ENCODE measurements at places on chromosomes 5 and 9.

GRCh38 chr5:2207416-2208238 lies 324.9 kb upstream of the IRX4 start:
- no peak for DNase-seq

DNA sequence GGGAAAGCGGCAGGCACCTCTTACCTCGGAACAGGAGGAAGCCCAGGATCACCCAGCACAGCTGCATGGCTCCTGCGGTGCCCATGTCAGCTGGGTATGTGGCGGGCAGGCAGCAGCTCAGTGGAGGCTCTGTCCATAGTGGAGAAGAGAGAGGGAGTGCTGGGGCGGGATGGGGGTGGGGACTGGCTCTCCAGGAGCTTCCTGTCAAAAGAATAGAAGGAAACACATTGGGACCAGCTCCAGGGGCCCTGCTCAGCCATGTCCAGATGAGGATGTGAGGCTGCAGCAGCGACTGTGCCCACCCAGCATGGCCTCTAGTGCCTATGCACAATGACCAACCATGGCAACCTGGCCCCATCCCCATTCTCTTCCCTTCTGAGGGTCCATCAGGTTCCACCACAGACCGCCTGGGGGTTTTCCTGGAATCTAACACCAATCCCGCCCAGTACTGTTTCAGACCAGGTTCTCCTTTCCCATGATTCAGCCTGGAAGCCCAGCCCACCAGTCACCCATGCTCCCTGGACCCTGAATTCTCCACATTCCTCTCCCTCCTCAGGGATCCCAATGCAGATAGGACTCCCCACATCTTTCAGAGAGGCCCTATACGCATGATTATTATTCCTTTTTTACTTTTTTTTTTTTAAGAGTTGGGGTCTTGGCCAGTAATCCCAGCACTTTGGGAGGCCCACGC lies at the start of gene ECSCR:
Gene ECSCR (minus strand): TSS at position 158 of the 691 bp plus-strand sequence. CDS start 73 bp downstream, at position 85.
- DNase-seq, result no peak

- DNase-seq, result no peak
These were observed 67.1 kb upstream of the GGTA1 start for GRCh38 chr9:121566481-121567465.

DNA sequence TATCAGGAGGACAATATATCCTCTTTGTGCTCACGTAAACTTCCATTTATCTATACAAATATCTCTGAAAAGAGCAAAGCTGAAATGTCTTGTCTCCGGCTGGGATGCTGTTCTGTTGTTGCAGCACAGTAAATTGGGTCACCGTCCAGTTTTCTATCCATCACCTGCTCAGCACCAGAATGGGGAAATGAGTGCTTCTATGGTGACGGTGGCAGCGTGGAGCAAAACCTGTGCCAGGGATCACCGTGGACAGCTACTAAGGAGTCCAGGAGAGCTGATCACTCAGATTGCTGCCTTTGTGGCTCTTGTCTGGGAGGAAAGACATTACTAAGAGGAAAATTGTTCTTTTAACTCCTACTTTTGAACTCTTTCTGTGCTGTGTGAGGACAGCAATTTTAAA lies 531.6 kb downstream of the PSAT1 start:
- no peak for DNase-seq

DNA sequence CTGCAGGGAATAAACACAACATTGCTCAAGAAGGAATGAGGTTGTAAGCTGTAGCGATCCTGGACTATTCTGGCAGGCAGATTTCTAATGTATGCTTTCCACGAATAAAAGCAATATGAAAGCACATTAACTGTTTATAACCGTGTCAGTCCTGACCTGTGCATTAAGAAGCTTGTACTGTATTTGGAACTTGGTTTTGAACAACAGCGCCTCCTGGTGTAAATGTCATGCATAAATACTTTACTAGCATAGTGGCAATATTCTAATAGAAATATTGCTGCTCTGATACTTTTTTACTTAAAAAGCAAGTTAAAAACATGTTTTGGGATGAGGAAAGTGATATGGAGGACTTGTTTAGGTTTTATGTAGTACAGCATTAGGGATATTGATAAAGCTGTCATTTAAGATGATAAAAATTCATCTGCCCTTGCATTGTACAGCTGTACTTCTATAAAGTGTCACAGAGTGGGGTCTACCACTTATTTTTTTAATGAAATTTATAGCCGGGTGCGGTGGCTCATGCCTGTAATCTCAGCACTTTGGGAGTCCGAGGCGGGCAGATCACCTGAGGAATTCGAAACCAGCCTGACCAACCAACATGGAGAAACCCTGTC lies 70.7 kb upstream of the GNE start:
- DNase-seq, result no peak

DNA sequence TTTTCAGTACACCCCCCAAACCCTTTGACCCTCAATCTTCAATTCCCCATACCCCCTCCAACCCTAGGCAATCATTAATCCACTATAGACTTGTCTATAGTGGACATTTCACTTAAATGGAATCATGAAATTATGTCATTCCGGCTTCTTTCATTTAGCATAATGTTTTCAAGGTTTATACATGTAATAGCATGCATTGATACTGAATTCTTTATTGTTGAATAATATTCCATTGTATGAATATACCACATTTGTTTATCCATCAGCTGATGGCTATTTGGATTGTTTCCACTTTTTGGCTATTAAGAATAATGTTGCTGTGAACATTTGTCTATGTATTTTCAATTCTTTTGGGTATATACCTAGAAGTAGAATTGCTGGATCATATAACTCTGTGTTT lies 238.8 kb downstream of the PDE4D start:
- no peak for DNase-seq

GRCh38 chr9:2966565-2967300 lies 122.8 kb upstream of the PUM3 start:
- DNase-seq, result no peak

GRCh38 chr5:67536866-67537265 lies 340.3 kb upstream of the CD180 start:
- DNase-seq, result no peak

- DNase-seq, result no peak
These were observed 1007.1 kb upstream of the ACO1 start for GRCh38 chr9:31377358-31377757.

GRCh38 chr5:78127875-78128274 lies 166.6 kb downstream of the AP3B1 start:
- DNase-seq, result no peak

DNA sequence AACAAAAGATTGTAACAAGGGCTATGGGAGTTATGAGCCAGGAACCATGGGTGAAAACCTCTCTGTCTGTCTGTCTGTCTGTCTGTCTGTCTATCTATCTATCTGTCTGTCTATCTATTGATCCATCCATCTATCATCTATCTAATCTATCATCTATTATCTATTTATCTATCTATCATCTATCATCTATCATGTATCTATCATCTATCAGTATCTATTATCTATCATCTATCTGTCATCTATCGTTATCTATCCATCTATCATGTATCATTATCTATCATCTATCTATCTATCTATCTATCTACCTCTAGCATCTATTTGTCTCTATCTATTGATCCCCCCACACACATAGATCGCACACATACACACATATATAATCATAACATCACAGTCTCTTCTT lies 112.9 kb downstream of the INSYN2B start:
- no peak for DNase-seq

GRCh38 chr5:143404416-143405062 lies 1.1 kb upstream of the NR3C1 start:
- peak; percentile 55 for DNase-seq

DNA sequence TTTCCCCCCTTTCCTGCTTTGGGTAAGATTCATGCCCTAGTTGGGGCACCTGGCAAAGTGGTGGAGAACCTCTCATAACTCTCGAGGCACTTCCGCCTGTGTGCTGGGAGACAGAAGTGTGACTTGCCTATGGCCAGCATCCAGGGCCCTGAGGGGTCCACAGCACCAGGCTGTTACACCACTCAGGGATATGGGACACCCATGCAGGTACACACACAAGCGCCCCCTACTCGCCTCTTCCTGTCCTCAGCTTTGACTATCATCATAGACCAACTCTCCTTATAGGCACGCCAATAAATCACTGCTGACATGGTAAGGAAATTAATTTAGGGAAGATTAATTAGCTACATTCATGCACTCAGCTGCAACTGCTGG lies 45.4 kb downstream of the SHB start:
- no peak for DNase-seq

- no peak for DNase-seq
These were observed 164.7 kb downstream of the ADAMTSL1 start for GRCh38 chr9:18638371-18639249.

DNA sequence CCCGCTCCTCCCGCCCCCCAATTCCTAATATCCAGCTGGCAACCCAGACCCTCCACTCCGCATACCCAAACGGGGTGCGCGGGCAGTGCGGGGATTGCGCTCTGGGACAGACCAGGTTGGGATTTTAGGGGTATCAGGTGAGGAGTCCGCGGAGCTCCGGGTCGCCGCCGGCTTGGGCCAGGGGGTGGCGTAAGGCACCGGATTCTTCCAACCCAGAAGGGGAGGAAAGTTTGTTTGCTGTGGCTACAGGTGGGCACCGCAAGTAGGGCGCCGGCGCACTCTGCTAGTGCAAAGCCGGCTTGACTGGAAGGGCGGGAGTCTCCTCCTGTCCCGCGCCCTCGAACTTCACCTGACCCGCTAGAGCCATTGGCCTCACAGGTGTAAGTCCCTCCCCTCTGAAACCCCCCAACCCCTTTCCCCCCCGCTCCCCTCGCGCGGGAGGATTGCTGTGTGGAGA lies 709 bp downstream of the IQGAP2 start:
- peak; percentile 45 for DNase-seq

DNA sequence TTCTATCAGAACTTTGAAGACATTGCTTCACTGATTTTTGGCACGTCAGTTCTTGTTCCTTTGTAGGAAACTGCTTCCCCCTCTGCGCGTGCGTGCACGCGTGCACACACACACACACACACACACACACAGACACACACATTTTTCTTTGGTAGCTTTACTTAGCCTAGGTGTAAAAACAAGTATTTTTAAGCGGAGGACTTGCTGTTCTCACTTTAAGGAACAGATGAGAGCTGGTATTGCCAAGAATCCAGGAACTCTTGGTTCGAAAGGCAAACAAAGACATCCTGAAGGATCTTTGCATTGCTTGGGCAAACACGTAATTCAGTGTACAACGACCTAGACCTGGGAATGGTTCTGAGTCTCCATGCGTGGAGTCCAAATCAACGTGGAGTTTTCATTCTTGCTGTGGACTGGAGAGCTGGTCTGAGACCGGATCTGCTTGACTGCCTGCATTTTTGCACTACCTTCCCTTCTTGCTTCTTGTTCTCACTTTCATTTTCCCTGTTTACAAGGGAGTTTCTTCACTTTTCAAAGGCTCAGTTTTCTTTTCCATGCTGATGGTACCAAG lies 8.2 kb downstream of the TMEM268 start:
- no peak for DNase-seq

GRCh38 chr5:138068742-138069600 lies 14.9 kb upstream of the WNT8A start:
- DNase-seq, result peak; percentile 59

- no peak for DNase-seq
These were observed 6.5 kb upstream of the CARD19 start for GRCh38 chr9:93089481-93089991.

DNA sequence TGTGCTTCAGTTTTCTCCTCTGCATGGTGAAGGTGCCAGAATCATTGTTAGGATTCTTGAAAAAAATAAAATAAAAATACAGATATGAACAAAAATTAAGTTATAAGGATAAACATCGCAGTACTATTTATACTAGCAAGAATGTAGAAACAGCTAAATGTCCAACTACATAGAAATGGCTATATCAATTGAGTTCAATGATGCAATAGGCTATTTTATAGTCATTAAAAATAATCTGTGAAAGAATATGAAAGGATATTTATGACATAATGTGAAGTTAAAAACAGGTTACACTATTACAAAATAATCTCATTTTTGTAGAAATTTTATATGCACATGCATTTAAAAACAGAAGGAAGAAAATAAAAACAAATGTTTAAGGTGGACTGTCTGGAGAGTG lies 198.7 kb upstream of the TRIM32 start:
- DNase-seq, result no peak

DNA sequence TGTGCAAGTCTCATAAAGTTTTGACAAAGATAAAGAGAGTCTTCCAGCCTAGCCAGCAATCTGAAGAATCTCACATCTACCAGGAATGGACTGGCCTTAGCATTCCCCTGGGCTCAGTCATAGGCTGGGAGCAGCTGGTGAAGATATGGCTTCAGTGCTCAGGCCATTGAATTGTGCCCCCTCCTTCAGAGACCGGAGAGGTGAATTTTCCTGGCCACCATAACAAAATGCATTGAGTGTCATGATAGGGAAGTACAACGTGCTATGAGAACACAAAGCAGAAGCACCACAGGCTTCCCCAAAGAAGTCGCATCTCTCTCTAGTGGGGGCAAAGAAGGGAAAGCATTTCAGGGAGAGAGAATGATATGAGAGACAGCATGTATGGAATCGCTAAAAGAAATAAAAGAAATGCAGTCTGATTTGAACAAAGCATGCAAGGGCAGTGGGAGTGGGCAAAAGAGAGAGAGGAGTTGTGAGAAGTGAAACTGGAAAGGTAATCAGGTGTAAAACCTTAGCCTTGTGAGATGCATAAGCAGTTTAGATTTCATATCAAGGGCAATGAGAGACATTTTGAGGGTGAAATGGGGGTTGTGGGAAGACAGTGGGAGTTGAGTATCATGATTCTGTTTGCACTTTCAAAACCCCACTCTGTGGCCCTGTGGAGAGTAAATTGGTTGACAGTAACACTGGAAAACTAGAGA lies 57.1 kb upstream of the NMUR2 start:
- DNase-seq, result no peak

DNA sequence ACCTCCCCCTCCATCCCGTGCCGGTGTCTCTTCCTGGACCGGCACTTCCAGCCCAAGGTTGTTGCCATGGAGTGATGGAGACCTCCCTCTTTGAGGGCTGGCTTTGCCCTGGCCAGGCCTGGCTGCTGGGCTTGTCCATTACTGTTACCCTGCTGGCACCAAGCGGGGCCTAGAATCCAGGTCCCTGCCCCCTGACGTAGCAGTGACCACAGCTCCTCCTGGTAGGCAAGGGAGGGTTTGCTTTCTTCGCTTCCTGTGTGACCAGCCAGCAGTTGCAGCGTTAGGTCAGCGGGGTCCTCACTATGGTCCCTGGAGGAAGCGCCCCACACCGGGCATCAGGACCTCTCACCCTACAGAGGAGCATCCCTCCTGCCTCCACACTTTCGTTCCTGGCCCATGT lies 146.7 kb upstream of the COL5A1 start:
- DNase-seq, result no peak

GRCh38 chr9:95920017-95920416 lies 44.5 kb downstream of the ERCC6L2 start:
- no peak for DNase-seq

GRCh38 chr9:1253064-1253979 lies 203.2 kb downstream of the DMRT2 start:
- no peak for DNase-seq

GRCh38 chr5:141560151-141560550 lies 58.6 kb downstream of the DIAPH1 start:
- no peak for DNase-seq

GRCh38 chr5:141771031-141771430 lies 89.0 kb upstream of the ARAP3 start:
- DNase-seq, result no peak

Data from activated CD4-positive, alpha-beta T cell treated with anti-CD3 and anti-CD28 coated beads, Interleukin-2, amount 50 U/mL, for 24 hours (primary cell).